ENCODE measurements at places on chromosomes 3 and 15. TPM values are rescaled to one million over a fixed set of nuclear protein-coding genes. Genes with fewer than 3 reads are reported as not detected.
A peak's percentile ranks its signal among the peaks of the same experiment; 100 is the strongest.

DNA sequence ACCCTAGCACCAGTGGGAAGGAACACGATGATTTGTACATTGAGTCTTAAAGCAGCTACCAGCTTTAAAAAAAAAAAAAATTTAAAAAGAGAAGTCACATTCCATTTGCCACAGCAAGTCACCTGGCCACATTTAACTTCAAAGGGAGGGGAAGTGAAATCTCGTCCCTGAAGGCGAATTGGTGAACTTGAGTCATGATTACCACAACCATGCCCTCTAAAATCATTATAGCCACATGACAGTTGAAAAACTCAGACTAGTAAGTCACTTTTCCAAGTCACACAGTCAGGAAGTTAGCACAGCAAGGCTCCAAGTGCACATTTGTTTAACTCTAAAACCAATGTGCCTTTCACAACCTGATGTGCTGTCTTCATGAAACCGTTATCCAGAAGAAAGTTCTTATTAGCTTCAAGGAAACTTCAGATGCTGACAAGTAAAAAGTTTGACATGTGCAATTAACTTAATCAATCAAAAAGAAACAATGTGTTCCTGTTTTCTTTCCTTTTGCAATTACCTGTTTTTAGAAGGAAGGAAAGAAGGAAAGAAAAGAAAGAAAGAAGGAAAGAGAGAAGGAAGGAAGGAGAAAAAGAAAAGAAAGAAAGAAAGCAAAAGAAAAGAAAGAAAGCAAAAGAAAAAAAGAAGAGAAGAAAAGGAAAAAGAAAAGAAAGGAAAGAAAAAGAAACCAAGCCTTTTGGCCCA, 8.3 kb upstream of the THSD4 start:
- H3K27me3 ChIP-seq: peaks cover 1% of the 10 kb centered on the region
- no peaks in the 10 kb centered on the region for H3K4me1 ChIP-seq
- no peak overlapping the region for H3K4me3 ChIP-seq
- no peak overlapping the region for H3K27ac ChIP-seq
- no peaks in the 10 kb centered on the region for H3K36me3 ChIP-seq
- DNase-seq: no peak

DNA sequence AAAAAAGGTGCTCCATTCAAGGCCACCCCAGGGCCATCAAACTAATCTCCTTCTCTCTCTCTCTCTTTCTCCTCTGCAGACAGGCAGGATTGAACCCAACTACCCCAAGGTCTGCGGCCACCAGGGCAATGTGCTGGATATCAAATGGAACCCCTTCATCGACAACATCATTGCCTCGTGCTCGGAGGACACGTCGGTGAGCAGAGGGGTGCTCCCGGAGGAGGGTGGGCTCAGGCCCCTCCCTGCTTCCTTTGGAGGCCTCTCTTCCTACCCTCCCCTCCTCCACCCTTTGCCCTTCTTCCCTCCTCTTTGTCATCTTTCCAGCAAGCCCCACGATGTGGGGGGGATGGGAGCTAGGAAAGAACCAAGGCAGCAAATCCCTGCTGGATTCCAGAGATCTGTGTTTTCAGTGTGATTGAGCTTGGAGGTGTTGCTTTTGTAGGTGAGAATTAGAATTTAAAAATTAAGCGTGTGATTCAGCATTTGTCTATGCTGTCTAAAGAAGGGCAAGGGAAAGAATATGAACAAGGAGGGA, 116.3 kb downstream of the CORO2B start:
- H3K27me3 ChIP-seq: no peaks in the 10 kb centered on the region
- no peak overlapping the region for H3K4me3 ChIP-seq
- H3K4me1 ChIP-seq: peaks cover 6% of the 10 kb centered on the region
- no peak overlapping the region for H3K27ac ChIP-seq
- DNase-seq: no peak
- H3K36me3 ChIP-seq: no peaks in the 10 kb centered on the region

DNA sequence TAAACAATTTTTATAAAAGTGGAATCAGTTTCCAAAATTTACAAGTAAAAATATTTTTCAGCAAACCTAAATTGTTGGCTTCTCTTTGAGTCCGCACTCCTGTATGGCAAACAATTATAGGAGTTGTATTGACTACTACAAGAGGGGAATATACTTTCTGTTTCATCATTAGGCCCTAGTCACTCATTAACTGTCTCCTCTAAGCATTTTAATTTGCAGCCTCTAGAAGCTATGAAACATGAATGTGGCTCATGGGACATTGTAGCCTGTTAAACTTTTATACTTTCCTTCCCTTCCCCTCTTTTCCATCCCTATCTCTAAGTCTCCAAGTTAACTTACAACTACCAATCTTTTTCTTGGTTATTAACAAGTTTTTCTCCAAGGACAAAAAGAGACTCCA, 58.9 kb upstream of the CBLB start:
- no peaks in the 10 kb centered on the region for H3K36me3 ChIP-seq
- H3K4me3 ChIP-seq: no peak overlapping the region
- no peaks in the 10 kb centered on the region for H3K27me3 ChIP-seq
- H3K27ac ChIP-seq: no peak overlapping the region
- no peak for DNase-seq

DNA sequence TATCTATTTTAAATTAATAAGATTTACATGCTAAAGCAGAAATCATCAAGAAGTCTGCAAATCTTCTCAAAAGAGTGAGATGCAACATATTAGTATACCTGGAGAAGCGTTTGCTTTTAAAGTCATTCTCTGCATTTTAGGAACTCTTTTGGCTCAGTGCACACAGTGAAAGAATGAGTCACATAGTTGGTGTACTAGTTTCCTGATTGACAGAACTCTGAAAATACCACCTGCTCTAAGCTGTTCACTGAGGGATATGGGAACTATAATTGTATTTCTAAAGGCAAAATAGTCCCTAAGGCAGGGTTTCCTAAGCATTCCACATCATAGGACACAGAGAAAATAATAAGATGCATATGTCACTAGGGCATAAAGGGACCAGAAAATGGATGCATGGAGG, 838.5 kb downstream of the DIPK2A start:
- no peak overlapping the region for H3K4me3 ChIP-seq
- DNase-seq: no peak
- no peaks in the 10 kb centered on the region for H3K27me3 ChIP-seq
- no peak overlapping the region for H3K27ac ChIP-seq

GRCh38 chr3:107198581-107199181, 178.6 kb upstream of the CCDC54 start:
- H3K27me3 ChIP-seq: peaks cover 15% of the 10 kb centered on the region
- no peaks in the 10 kb centered on the region for H3K4me1 ChIP-seq
- H3K36me3 ChIP-seq: no peaks in the 10 kb centered on the region
- H3K4me3 ChIP-seq: no peak overlapping the region

DNA sequence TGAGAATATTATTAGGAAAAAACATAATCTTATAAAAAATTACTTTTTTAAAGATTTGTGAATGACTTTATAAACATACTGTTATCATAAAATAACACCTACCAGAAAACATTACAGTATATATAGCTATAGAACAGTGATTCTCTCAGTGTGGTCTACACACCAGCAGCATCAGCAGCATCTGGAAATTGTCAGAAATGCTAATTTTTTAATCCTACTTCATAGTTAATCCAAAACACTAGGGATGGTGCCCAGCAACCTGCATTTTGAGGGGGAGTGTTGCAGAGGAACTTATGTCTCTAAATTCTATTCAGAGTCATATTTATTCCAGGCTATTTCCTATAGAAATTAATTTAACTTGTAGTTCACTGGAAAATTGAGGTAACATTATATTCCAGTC, 1107.8 kb downstream of the IGSF11 start:
- H3K36me3 ChIP-seq: no peaks in the 10 kb centered on the region
- no peak overlapping the region for H3K4me3 ChIP-seq
- H3K27ac ChIP-seq: no peak overlapping the region
- no peak for DNase-seq
- H3K27me3 ChIP-seq: no peaks in the 10 kb centered on the region
- no peaks in the 10 kb centered on the region for H3K4me1 ChIP-seq

GRCh38 chr3:170258105-170258487, 35.9 kb downstream of the PRKCI start:
- no peaks in the 10 kb centered on the region for H3K27me3 ChIP-seq
- DNase-seq: no peak
- H3K4me3 ChIP-seq: peak overlapping the region; percentile 70

GRCh38 chr3:64954995-64955636, 267.3 kb upstream of the ADAMTS9 start:
- DNase-seq: no peak
- H3K4me1 ChIP-seq: no peaks in the 10 kb centered on the region
- no peaks in the 10 kb centered on the region for H3K27me3 ChIP-seq

DNA sequence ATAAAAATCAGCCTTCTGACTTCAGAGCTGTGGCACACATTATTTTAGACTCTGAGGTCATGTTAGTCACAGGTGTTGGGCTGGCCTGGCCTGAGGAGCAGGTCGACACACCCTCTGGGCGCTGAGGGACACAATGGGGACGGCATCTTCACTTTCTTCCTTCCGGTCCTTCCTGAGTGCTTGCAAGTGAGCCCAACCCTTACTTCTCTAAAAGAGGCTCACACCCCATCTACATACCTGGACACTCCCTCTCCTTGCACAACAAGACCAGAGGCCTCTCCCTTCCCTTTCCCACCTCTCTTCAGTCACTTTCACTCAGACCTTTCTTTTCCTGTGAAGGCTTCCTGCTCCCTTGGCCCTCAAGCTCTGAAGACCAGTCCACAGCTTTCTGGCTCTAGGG, 85.4 kb downstream of the XXYLT1 start:
- H3K36me3 ChIP-seq: peaks cover 2% of the 10 kb centered on the region
- peak overlapping the region; percentile 70 for H3K27ac ChIP-seq
- H3K4me1 ChIP-seq: peaks cover 45% of the 10 kb centered on the region
- H3K27me3 ChIP-seq: peaks cover 2% of the 10 kb centered on the region

- H3K27ac ChIP-seq: no peak overlapping the region
- no peak overlapping the region for H3K4me3 ChIP-seq
- H3K4me1 ChIP-seq: no peaks in the 10 kb centered on the region
- DNase-seq: no peak
Observed at GRCh38 chr3:194988495-194989165, 282.3 kb downstream of the XXYLT1 start.

DNA sequence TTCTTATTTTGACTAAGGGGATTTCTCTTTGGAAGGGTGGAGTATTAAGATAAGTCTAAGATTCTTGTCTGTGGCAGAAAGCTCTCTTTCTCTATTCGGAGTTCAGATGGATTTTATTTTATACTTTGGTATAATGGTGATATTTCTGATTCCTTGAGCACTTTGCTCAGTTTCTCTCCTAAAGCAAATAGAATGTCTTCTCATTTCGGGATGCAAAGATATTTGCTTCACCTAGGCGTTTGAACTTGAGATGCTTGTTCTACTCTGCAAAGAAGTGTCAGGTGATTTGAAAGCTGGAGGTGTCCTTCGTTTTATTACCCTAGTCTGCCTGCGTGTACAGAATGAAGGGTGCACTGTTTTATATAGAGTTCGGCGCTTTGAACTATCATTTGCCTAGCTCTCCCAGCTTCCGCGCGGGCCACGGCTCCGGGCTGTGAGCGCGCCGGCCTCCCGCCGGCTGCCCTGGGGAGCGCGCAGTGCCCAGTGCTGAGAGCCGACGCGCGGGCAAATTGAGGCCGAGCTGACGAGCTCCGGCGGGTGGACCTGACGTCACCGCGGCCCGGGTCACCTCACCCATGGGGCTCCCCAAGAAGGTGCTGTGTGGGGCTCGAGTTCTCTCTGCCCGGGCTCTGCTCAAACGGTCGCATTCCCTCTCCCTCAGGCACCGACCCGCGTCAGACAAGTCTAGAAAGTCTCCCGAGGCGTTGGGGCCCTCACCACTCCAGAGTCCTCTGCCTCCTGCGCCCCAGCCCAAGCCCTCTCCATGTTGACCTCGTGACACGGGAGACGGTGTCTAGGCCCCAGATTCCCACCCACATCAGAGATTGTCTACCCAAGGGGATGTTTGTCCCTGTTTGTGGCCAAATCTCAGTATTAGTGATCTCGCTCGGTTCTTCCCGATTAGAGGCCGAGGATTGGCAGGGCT, 7.5 kb downstream of the SOX2 start:
- peaks cover under 1% of the 10 kb centered on the region for H3K36me3 ChIP-seq
- no peak overlapping the region for H3K27ac ChIP-seq
- H3K27me3 ChIP-seq: peaks cover 90% of the 10 kb centered on the region

- peak overlapping the region; percentile 98 for H3K27ac ChIP-seq
- peak overlapping the region; percentile 94 for H3K4me3 ChIP-seq
- H3K36me3 ChIP-seq: peaks cover 30% of the 10 kb centered on the region
- peaks cover 33% of the 10 kb centered on the region for H3K4me1 ChIP-seq
- peak; percentile 89 for DNase-seq
- no peaks in the 10 kb centered on the region for H3K27me3 ChIP-seq
Observed at GRCh38 chr3:42600958-42601675, 631 bp downstream of the NKTR start.

DNA sequence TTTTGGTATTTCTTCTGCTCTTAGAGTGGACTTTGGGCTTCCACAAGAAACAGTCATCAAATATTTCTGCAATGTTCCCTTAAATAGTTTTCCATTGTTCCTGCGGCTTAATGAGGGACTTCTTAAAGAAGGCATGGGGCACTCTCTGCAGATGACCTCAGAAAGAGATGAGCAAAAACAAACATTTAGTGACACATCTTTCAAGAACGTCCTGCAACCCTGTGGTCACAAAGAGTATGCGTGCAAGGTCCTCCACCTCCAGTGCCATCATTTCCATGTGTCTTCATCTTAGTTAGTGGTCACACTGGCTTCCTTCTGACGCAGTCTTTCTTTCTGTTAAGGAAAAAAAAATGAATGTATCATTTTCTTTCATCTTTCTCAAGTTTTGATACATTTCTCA, 56.2 kb downstream of the GREM1 start:
- no peak overlapping the region for H3K27ac ChIP-seq
- no peaks in the 10 kb centered on the region for H3K36me3 ChIP-seq
- DNase-seq: no peak
- peaks cover 2% of the 10 kb centered on the region for H3K27me3 ChIP-seq
- H3K4me1 ChIP-seq: no peaks in the 10 kb centered on the region

- DNase-seq: no peak
- no peak overlapping the region for H3K27ac ChIP-seq
- H3K36me3 ChIP-seq: peaks cover 22% of the 10 kb centered on the region
- H3K4me1 ChIP-seq: peaks cover 15% of the 10 kb centered on the region
- no peak overlapping the region for H3K4me3 ChIP-seq
Observed at GRCh38 chr15:99393641-99394040, 142.4 kb downstream of the LRRC28 start.

GRCh38 chr3:25461946-25462345, 33.9 kb downstream of the RARB start:
- H3K27ac ChIP-seq: no peak overlapping the region
- no peak for DNase-seq
- no peak overlapping the region for H3K4me3 ChIP-seq
- H3K36me3 ChIP-seq: no peaks in the 10 kb centered on the region
- H3K4me1 ChIP-seq: peaks cover 2% of the 10 kb centered on the region

DNA sequence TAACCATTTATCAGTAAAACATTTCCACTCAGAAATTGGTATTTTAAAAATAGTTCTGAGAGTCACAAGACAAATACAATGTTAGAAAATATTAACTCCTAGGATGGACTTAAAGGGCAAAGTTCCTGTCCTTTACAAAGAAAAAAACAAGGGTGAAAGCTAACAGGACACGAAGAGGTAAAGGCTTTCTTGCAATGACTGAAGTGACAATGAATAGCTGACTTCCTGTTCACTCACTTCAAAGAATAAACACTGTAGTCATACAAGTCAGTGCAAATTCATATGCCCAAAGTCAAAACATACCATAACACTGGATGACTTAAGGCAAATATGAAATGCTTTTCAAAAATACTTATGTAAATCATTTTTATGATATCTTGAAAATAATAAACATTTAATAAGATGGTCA, 1389.8 kb upstream of the ALCAM start:
- no peak overlapping the region for H3K27ac ChIP-seq
- H3K36me3 ChIP-seq: no peaks in the 10 kb centered on the region
- no peaks in the 10 kb centered on the region for H3K4me1 ChIP-seq
- no peaks in the 10 kb centered on the region for H3K27me3 ChIP-seq
- H3K4me3 ChIP-seq: no peak overlapping the region

UTS2B gene
- total RNA-seq: not detected

COLQ gene
- 1.7 TPM for total RNA-seq

VIPR1 gene
- total RNA-seq: 0.80 TPM

DCUN1D1 gene
- 59.0 TPM for total RNA-seq

ALPK3 gene
- total RNA-seq: 0.09 TPM

RPSA gene
- 1,932 TPM for total RNA-seq

CCDC54 gene
- total RNA-seq: not detected
